Myocyte (in vitro differentiated cells): ENCODE measurements at places on chromosomes 5 and 9. TPM values are rescaled to one million over a fixed set of nuclear protein-coding genes. Genes with fewer than 3 reads are reported as not detected.

GRCh38 chr9:4119778-4120554, 179.9 kb downstream of the GLIS3 start:
- no peak for DNase-seq

- no peak for DNase-seq
Observed at GRCh38 chr5:178851951-178852350, 7.8 kb upstream of the ZNF354B start.

DNA sequence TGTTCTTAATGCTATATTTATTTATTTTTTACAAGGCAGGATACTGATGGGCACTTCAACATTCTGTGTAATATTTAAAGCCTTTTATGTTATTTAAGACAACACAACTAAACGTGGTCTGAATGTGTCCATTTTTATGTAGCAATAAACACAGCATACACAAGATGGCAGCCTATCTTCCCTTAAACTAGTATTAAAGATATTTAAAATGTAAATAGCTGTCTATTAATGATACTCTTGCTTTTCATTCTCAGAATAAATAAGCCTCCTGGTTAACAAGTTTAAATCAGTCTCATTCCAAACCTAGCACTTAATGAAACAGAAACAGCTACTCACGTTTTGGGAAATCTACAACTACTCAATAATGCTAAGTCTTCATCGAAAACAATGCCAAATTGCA, 315.7 kb downstream of the MCTP1 start:
- DNase-seq = peak; percentile 33

- DNase-seq = no peak
Observed at GRCh38 chr9:106405871-106406435, 457.0 kb upstream of the ZNF462 start.

Gene ARL10
- total RNA-seq = 6.5 TPM in 2 replicates

Gene SMAD5
- total RNA-seq = 54.3 and 54.4 TPM in 2 replicates

GRCh38 chr9:83544002-83544698, 5.9 kb upstream of the FRMD3 start:
- DNase-seq = peak; percentile 67

- no peak for DNase-seq
Observed at GRCh38 chr9:81682797-81683196, 6.5 kb downstream of the TLE1 start.

Gene ABCA1
- total RNA-seq = 23.7 and 42.3 TPM in 2 replicates

Gene CDX1
- 0.36 TPM in 1 of 2 replicates, not detected in the other for total RNA-seq

DNA sequence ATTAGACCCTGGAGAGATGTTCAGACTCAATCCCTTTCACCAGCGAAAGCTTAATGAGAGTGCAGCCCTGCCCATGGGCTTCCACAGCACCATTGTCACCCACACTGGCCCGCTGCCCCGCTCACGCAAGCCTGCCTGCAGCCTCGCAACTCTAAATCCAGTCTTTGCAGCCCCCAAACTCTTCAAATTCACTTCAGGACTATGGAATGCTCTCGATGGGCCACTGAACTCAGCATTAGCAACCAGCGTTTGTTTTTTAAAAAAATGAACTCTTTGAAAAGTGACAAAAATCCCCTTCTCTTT, 17.1 kb downstream of the DCANP1 start:
- no peak for DNase-seq

DNA sequence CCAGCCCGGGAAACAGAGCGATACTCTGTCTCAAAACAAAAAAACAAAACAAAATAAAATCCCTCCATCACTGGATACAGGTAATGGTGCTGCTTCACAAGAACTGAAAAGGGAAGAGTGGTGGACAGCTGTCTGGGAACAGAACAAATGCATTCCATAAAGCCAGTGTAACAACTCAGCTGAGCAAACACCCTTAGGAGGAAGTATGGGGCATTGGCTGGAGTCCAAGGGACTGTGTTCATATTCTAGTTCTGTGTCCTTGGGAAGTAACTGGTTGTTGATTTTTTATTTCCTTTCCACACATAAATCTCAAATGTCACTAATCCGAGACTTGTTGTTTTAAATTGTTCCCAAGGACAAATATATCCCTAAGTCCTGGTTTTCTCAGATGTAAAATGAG, 38.3 kb downstream of the HTR1A start:
- no peak for DNase-seq

DNA sequence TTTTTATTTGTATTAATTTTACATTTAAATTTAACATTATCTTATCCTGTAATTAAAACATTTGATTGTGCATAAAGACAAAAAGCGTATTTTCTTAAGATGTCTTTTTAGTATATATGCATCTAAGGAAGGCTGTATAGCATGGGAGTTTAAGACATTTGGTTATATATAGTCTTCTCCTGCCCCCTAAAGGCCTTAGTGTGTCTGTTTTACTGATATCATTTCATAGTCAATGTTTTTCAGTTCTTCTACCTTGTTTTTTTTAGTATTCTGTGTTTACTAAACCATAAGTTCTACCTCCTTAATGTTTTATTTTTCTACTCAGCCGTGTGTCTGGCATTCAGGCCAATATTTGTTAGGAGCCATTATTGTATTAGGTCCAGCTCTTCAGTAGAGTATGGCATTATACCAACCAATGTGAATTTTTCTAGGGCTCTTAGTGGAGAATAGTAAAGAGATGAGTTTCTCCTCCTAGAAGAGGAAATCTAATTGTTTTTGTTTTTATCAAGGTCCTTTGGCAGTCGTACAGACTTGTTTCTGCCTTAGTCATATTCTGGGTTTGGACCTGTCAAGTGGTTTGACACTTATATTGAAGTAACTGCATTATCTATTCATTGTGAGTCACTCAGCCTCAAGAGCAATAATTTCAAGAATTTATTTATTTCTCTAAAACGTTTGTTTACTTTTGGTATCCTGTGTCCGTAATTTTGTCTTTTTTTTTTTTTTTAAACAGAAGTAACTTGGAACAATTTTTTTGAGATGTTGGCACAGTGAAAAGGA, 74.8 kb downstream of the SLF1 start:
- peak; percentile 54 for DNase-seq

DNA sequence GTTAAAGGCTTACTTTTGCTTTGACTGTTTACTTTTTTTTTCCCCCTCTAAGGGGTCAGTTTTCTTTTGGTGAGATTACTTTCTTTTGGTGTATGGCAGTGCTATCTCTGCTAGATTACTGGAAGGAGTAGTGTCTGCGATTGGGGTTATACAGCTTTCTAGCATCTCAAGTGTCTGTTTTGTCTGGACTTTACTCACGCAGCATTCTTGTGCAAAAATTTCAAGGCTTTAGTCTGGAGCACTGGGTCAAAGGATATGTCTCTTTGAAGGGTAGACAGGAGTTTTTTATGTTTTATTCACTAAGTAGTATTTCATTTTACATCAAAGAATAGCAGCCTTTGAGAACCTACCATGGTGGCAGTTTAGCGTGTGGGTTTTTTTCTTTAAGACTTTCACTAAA, 52.6 kb downstream of the NDUFS4 start:
- no peak for DNase-seq
